NCI-H82 (cell line): ENCODE measurements at places on chromosomes 6 and 20.

DNA sequence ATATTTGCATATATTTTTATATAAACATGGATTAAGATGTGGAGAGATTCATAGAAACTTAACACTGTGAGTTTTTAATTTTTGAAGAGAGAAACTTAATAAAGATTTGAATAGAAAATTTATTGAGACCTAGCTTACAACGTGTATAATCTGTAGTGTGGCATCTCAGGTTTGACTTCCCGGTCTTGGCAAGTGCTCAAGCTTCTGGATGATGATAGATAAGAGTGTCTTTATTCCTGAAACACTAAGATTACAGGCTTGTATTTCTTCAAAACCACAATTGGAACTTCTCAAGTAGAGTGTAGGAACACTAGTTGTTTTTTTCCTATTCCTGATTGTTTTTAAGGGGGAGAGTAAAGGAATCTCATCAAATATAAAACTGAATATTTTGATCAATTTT lies 64.6 kb upstream of the NOTCH4 start:
- no peak for DNase-seq

GRCh38 chr6:149580880-149581279 lies 14.7 kb downstream of the GINM1 start:
- DNase-seq: no peak

DNA sequence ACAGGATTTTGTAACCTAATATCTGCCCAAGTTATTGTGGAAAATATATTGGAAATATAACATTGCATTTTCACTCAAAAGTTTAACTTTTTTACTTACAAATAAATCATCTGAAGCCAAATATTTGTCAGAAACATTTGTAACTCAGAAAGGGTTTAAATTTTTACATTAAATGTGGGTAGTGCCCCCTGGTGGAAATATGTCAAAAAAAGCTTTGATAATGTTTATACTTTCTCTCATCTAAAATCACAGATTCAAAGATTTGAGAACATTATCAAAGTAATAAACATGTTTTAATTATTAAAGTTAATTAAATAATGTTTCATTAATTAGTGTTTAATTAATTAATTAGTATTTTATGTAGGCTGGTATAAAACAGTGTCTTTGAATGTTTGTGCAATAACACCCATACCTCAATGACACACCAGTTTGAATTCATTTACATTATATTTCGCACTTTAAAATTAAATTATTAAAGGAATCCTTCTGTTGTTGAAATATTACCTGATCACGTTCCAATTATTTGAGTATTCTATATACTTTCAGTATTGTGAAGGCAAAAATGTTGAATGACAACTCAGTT lies 320.1 kb upstream of the FKBP1C start:
- DNase-seq: peak; percentile 38

- no peak for DNase-seq
Observed at GRCh38 chr6:170156448-170157375, 134.2 kb downstream of the DLL1 start.

GRCh38 chr6:5728351-5729079 lies 278.2 kb downstream of the NRN1 start:
- DNase-seq: peak; percentile 52

- no peak for DNase-seq
Observed at GRCh38 chr6:14272737-14273085, 155.1 kb downstream of the CD83 start.

DNA sequence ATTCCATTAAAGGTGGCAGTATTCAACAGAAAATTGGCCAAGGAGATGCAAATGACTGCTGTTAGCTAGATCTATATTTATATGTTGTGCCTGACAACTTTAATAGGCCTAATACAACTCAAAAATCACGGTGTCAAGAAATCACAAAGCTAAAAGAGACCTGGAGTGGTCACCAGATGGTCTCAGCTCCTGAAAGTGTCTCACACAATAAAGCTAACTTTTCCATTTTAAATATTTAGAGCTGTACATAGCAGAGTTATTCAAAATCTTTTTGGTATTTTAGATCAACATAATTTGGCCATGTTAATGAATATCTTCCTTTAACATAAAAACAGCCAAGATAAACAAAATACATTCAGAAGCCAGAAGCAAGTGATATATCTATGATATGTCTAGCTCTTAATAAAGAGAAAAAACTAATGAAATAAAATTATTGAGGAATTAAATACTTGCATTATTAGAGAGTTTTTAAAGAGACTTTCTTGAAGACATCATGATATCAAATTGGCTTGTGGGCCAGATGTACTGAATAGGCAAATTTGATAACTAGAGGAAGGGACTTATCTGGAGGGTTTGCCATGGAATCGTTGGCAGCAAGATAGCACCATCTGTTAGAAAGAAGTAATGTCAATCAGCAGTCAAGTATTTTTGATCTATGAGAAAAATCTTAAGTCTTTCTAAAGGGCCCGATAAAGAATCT lies 84.9 kb upstream of the SCAF8 start:
- DNase-seq: no peak
